Thoracic aorta (tissue), 2 donors: ENCODE measurements at places on chromosomes 2 and 18. TPM values are rescaled to one million over a fixed set of nuclear protein-coding genes. Genes with fewer than 3 reads are reported as not detected.

C2orf80 gene
- not detected for total RNA-seq

CCDC138 gene
- 4.5 TPM for total RNA-seq

REG1B gene
- total RNA-seq: 1.8 TPM

LCT gene
- not detected for total RNA-seq

NTSR2 gene
- total RNA-seq: not detected

ALLC gene
- not detected for total RNA-seq

APOB gene
- total RNA-seq: 4.7 TPM

SLC16A14 gene
- 0.54 TPM for total RNA-seq

ALPG gene
- total RNA-seq: not detected

INHBB gene
- 19.4 TPM for total RNA-seq

KHK gene
- total RNA-seq: 2.6 TPM

DCDC2C gene
- total RNA-seq: 6.6 TPM

SKOR2 gene
- total RNA-seq: not detected

RRM2 gene
- total RNA-seq: 0.92 TPM

KATNAL2 gene
- total RNA-seq: 5.6 TPM

RGPD3 gene
- 0.27 TPM for total RNA-seq

CRYBA2 gene
- not detected for total RNA-seq

CYS1 gene
- 13.5 TPM for total RNA-seq

CPO gene
- total RNA-seq: 3.0 TPM
